ENCODE measurements at places on chromosomes 11 and 22.

- DNase-seq = no peak
Measured at GRCh38 chr11:124467381-124467927, 22.0 kb upstream of the OR8B8 start.

DNA sequence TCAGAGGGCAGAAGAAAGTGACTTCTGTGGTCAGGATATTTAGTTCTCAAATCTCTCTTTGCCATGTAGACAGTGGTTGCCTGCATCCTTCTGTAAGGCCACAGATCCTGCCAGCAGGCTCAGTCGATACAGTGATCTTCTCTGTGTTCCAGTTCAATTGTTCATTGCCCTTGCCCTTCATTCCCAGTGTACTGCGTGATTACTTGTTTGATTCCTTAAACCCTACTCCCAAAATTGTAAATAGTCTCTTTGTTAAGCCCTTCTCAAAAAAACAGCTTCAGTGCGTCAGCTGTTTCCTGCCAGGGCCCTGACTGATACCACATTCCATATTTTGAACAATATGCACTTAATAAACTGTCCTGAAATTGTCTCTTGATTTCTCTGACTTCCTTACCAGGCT lies 9.3 kb upstream of the TYR start:
- DNase-seq = no peak

DNA sequence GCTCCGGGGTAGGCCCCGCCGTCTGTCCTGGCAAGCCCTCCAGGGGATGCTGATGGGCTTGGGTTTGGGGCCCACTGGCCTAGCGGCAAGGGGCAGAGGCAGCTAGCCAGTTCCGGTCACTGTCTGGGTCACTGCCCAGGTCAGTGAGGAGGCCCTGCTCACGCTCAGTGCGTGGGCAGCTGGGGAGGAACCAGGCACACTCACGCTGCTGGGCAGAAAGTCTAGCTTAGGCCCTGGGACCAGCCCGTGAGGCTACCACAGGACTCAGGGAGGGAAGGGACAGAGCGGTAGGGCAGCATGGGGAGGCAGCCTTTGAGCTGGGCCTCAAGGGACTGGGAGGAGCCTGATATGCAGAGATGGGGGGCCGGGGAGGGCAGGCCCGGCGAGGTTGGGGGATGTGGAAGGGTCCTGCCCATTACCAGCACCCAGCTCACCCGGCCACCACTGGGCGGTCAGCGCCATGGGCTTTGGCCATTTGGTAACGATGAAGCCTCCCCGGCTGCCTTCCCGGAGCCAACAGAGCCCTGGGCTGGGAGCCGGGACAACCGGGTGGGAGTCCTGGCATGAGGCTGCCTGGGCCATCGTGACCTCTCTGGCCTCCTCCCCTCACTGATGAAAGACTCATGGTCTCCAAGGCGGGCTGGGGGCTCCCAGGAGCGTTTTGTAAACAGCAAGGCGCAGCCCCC lies 14.2 kb downstream of the SHISAL1 start:
- no peak for DNase-seq

DNA sequence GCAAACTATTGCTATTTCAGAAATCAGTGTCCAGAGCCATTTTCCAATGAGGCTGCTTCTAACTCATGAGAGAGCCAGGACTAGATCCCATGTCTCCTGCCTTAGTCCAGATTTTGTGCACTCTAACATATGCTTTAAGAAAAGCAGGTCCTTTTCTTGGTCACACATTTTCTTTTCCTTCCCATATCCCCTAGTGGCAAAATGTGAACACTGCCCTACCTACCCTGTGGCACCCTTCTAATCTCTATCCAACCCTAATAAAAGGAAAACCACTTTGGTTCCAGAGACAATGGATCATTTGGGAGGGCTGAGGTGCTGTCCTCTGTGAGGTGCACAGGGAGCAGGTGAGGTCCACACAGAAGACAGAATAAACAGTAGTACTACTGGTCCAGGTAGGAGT lies 72.0 kb upstream of the DDI1 start:
- no peak for DNase-seq

GRCh38 chr11:76598426-76598839 lies 72.1 kb downstream of the LRRC32 start:
- no peak for DNase-seq

DNA sequence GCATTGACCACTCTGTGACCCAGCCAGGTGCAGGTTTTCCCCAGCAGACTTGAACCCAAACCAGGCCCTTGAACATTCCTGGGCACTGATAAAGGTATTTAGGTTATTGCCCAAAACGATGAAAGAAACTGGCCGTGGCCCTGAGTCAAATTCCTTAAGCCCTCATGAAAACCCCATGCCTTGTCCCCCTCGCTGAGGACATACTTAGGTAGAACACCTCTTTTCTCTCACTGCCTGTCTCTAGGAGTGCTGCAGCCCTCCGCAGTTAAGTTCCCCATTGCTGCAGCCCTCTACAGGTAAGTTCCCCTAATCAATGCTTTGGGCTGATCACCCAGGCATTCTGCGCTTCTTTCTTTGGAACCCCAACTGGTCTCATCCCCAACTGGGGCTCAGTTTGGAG lies 961.6 kb downstream of the TBC1D22A start:
- no peak for DNase-seq

GRCh38 chr11:662689-663274 lies 25.7 kb downstream of the DRD4 start:
- DNase-seq = peak; percentile 37

GRCh38 chr22:49561976-49562375 lies 265.7 kb downstream of the BRD1 start:
- no peak for DNase-seq

DNA sequence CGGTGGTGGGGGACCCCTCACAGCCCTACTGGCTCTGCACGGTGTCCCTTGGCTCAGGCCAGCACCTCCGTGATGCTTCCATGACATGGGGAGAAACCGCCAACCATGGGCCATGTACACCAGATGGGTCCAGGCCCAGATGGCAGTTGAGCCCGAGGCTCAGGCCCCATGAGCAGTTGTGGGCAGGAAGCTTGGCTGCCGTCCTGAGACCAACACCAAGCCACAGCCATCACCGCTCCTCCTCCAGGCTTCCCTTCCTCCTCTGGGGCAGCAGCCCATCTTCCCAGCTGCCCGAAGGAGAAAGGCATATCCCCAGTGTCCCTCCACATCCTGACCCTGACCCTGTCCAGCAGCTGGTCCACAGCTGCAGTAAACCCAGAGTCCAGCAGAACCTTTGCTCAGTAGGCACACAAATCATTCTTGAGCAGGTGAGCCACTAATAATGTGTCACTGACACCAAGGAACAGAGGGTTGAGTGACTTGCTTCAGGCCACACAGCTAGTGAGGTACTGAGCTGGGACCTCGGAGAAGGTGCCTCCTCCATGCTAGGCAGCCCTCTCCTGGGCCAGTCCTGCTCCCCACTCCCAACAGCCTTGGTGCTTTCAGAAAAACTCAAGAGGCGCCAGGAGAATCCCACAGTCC lies 204.9 kb downstream of the CTTN start:
- no peak for DNase-seq

DNA sequence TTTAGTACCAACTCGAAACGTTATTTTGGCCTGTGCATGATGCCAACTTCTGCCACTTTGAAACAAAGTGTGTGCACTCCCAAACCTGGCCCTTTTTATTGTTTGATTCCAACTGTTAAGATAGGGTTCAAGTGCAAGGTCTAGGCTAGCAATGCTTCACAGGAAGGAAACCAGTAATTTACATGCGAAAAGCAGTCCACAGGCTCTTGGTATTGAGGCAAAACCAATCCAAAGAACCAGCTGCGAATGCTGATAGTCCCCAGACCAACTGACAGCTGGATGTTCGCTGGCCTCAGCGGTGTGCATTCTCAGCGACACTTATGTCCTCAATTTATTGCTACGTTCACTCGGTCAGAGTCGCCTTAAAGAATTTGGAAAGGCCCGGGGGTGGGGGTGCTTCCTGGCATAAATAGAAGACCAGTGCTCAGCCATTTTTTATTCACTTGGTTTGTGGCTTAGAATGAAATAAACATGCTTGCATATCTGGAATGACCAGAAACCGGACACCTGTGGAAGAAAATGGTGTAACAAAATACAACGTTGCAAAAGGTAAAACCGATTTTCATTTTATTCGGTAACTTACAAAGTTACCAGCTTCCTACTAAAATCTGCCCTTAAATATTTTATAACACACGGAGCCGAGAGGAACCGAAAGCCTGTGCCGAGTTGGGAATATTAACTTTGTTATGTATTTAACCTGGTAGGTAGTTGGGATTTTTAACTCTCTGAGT lies 1.6 kb downstream of the CPT1A start:
- DNase-seq = no peak

- no peak for DNase-seq
Measured at GRCh38 chr11:72119198-72119597, 6.7 kb upstream of the ANAPC15 start.

GRCh38 chr22:17097062-17097461 lies 12.3 kb downstream of the IL17RA start:
- no peak for DNase-seq

DNA sequence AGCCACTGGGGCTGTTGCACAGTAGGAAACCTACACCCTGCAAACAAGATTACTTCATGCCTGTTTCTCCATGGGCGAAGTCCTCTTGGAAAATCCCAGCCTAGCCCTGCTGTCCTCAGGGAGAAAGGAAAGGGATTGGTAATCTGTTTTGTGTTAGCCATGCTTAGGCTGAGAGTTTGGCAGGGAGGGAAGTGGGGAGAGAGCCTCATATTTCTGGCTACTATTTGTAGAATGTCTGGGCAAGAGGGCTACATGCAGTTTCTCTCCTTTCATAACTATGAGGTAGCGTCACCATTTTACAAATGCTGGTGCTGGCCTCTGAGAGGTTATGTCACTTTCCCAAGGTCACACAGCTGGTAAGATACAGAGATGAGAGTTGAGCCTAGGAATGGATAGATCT lies 737 bp upstream of the MFRP start:
- DNase-seq = no peak

GRCh38 chr11:36027731-36028130 lies 83.9 kb downstream of the LDLRAD3 start:
- no peak for DNase-seq

GRCh38 chr22:35229865-35230264 lies 27.4 kb upstream of the HMGXB4 start:
- DNase-seq = no peak

Measured in hypothalamus (tissue), 51 donors.